ENCODE measurements at places on chromosomes 3 and 15.

DNA sequence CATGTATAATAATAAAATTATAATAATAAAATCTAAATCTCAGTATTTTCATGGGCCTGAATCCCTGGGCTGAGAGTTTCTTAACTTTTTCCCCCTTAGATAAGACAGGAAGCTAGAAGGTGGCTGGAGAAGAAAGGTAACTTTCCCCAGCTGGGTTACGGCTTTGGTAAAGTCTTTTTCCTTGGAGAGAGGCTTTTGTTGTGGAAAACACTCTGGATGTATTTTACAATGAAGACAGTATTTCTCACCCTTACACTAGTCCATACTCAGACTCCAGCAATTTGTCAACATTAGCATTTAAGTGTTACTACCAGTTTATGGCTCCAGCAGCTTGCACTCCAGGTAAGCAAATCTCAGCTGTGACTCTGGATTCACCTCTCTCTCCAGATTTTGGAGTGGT, 34.9 kb downstream of the APH1B start:
- no peak for DNase-seq

- DNase-seq = no peak
These were observed 33.8 kb downstream of the MBNL1 start for GRCh38 chr3:152302521-152303021.

DNA sequence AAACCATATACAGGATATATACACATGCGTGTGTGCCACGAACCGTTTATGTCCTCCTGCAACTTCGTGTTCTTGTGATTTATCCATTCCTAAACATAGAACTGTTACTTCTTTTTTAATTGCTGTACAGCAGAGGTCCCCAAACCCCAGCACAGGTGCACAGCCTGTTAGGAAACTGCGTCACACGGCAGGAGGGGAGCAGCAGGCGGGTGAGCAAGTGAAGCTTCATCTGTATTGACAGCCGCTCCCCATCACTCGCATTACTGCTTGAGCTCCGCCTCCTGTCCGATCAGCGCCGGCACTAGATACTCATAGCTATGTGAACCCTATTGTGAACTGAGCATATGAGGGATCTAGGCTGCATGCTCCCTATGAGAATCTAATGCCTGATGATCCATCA, 34.9 kb upstream of the NRROS start:
- no peak for DNase-seq

DNA sequence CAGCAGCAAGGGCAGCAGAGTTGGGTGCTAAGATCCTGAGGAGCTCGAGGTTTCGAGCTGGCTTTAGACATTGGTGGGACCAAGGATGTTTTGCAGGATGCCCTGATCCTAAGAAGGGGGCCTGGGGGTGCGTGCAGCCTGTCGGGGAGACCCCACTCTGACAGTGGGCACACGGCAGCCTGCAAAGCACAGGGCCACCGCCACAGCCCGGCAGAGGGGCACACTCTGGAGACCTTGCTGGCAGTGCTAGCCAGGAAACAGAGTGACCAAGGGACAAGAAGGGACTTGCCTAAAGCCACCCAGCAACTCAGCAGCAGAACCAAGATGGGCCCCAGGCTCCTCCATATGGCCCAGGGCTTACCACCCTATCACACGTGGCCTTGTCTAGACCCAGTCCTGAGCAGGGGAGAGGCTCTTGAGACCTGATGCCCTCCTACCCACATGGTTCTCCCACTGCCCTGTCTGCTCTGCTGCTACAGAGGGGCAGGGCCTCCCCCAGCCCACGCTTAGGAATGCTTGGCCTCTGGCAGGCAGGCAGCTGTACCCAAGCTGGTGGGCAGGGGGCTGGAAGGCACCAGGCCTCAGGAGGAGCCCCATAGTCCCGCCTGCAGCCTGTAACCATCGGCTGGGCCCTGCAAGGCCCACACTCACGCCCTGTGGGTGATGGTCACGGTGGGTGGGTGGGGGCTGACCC, 18.8 kb downstream of the SEC61A1 start:
- no peak for DNase-seq

- no peak for DNase-seq
These were observed 40.4 kb upstream of the ACKR4 start for GRCh38 chr3:132556508-132557159.

DNA sequence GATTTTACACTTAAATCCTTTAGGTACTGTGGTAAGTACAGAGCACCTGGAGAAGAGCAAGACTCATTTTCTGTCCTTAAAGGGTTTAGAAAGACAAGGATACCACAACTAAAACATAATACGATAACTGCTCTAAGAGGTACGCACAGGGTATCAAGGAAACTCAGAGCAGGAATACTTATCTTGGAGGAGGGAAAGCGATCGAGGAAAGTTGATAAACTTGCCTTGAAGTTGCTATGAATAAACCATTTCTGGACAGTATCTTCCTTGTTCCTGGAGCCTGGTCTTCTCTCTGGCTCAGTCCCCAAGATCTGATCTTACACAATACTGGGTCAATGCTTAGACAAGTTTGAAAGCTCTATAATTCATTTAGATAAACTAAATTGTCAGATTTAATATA, 17.6 kb upstream of the GATM start:
- DNase-seq = no peak

- no peak for DNase-seq
These were observed 62.9 kb downstream of the FBN1 start for GRCh38 chr15:48582452-48583247.

- no peak for DNase-seq
These were observed 106.7 kb upstream of the TNIK start for GRCh38 chr3:171566803-171567422.

DNA sequence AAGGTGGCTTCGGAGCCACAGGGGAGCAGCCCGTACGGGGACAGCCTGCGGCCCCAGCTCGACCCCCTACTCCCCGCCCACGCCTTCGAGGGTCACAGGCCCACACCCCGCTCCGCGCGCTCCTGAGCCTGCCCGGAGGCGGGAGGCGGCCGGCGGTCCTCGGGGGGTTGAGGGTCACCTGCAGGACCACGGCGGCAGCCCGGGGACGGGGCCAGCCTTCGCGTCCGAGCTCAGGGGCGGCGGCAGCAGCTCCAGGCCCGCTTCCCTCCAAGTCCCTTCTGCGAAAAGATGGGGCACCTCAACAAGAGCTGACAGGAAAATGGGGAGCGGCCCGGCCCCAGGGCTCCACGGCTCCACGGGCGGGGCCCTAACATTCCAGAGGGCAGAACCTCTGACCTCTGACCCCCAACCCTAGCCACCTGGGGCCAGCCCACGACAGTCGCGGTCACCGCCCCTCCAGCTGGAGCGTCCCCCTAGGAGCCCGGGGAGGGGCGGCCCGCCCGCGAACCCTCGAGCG, 428 bp downstream of the LYSMD4 start:
- no peak for DNase-seq

DNA sequence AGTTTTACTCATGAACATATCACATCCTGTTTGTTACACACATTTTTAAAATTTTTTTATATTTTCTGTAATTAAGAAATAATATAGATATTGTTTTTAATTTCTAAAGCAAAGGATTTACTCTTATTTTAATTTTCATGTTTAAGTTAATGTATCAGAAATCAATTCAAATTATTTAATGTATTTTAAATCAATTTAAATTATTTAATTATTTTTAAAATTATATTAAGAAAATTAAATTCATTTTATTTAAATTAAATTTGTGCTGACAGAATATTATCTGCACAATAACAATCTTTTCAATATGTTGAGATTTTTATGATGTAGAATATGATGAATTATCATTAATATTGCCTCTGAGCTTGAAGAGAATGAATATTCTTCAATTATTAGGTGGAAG, 681.2 kb upstream of the ALCAM start:
- DNase-seq = no peak

- DNase-seq = no peak
These were observed 408.2 kb upstream of the TGFBR2 start for GRCh38 chr3:30198162-30198561.

DNA sequence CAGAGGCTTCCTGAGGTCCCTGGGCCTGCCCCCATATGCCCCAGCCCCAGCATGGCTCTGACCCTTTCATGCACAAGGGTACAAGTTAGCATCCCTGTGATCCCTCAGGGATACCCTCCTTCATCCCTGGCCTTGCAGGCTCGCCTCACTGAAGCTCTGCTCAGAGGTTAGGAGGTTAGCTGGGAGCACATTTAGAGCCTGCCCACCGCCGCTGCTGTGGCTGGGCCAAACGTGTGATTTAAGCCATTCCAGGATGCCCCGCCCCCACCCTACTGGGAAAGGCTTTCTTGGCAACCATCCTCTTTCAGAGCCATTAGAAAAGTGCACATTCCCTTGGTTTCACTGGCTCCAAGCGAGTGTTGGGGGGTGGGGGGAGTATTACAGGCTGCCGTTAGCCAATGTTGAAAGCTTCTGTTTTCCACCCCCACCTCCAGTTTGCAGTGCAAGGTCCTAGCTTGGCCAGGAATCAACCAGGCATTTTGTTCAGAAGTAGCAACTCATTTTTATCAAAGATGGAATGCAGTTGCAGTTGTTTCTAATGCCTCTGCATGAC, 6.3 kb upstream of the HES1 start:
- no peak for DNase-seq

GRCh38 chr15:40382580-40383456, at the start of gene KNSTRN:
KNSTRN (plus strand) TSS chr15:40382721; CDS start chr15:40382836, 115 bp downstream.
- peak; percentile 84 for DNase-seq

DNA sequence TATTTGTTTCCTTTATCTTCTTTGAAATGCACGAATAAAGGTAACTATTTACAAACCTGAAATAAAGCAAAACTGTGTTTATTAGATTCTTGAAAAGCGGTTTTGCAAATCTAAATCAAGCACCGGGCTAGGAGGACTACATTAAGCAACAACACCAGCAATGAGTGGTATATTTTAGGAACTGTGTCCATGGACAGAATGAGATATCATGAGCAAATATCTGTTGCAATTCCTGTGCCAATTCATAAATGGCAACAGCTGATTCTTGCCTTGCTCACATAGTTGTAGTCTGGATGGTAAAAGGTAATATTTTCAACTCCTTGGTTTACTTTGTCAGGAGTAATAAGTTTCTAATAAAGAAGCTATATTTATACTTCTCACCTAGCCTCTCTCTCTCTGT, 403.3 kb downstream of the LPP start:
- DNase-seq = no peak

GRCh38 chr3:119632216-119632615, 28.2 kb downstream of the POPDC2 start:
- no peak for DNase-seq

- DNase-seq = no peak
These were observed 19.4 kb downstream of the RTP3 start for GRCh38 chr3:46517016-46517783.

GRCh38 chr15:60070838-60071493, 66.9 kb downstream of the FOXB1 start:
- no peak for DNase-seq

GRCh38 chr3:38374221-38374620, 27.6 kb downstream of the XYLB start:
- no peak for DNase-seq

- DNase-seq = peak; percentile 37
These were observed 32.4 kb downstream of the MYL3 start for GRCh38 chr3:46830801-46831200.

GRCh38 chr3:53069422-53070068, 23.7 kb upstream of the SFMBT1 start:
- DNase-seq = no peak

- DNase-seq = peak; percentile 49
These were observed 131.0 kb upstream of the NR2E3 start for GRCh38 chr15:71679223-71679792.

DNA sequence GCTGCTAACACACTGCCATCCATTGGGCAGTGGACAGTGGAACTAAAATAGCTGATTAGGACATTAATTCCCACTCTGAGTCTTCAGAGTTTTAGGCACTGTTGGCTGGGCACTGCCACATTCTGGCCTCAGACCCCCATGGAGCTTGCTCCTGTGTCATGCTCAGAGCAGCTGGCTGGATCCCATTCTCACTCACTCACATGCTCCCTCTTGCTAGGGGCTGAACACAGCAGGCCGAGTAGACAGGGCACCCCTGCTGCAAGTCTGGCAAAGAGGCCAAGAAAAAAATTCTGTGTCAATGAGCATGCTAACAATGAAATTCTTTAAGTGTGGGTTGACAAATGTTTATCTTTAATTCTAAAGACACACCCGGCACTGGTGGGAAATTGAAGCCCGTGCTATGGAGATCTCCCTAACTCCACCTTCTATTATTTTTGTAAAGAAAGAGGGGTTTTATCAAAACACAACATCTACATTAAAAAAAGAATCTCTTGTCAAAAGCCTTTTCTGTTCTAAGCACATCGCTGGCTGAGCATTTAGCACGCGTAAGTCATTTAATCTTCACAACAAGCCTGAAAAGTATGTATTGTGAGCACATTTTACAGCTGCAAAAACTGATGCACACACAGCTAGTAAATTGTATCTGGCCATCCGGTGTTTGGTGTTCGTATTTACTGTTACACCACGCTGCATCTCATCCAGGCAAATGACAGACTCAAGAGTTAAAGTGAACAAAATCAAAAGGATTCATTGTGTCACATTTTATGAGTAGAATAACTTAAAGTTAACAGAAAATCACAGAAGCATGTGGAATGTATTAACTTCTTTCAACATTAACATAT, 362.1 kb downstream of the PLOD2 start:
- DNase-seq = no peak

DNA sequence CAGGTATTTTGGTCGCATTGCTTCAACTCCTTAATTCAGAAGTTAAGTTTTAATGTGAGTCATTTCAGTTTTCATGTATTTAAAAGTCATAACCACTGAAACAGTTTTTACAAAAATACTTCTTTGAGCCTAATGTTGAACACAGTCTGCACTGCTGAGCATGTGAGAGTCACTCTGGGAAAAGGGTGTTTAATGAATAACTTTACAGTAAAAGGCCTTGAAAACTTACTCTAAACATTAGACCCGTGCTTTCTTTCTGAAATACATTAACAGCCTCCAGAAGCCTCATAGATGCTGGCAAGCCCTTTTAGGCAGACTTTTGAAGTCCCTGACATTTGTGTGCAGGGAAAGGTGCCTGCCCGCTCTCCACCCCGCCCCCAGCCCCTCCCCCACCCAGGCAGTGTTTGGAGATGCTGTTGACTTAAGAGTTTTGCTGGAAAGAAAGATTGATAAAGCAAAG, 68.9 kb upstream of the NR2F2 start:
- DNase-seq = no peak

DNA sequence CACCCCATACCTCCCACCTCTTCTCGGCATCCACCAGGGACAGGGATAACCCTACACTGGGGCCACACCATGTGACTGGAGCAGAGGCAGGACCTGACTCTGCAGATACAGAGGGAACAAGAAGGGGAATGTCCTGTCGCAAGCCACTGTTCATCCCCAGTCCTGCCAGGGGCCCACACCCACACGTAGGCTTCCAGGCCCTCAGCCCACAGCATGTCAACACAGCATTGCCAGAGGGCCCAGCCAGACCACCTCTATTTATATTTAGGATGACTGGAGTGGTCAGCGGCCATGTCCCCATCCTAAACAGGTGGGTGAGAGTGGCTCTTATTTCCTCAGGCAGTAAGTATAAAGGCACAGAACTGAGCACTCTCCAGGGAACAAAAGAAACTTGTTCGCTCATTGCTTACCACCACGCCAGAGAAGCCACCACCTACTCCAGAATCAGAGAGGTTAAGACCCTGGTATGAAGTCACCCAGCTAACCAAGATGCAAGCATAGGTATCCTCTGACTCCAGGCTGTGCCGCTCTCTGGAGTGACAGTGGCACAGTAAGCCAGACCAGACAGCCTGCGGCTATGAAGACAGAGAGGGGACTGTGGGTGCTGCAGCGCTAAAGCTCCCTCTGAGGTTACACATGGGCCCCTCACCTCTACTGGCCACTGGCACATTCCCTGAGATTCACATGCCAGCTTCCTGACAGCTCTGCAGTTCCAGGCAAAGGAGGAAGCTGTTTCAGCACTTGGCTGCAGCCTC, 67.9 kb downstream of the LRIG1 start:
- DNase-seq = no peak

GRCh38 chr15:62932436-62932835, 110.1 kb upstream of the TPM1 start:
- DNase-seq = no peak
